ENCODE measurements at places on chromosomes 7 and 10. TPM values are rescaled to one million over a fixed set of nuclear protein-coding genes. Genes with fewer than 3 reads are reported as not detected.

DNA sequence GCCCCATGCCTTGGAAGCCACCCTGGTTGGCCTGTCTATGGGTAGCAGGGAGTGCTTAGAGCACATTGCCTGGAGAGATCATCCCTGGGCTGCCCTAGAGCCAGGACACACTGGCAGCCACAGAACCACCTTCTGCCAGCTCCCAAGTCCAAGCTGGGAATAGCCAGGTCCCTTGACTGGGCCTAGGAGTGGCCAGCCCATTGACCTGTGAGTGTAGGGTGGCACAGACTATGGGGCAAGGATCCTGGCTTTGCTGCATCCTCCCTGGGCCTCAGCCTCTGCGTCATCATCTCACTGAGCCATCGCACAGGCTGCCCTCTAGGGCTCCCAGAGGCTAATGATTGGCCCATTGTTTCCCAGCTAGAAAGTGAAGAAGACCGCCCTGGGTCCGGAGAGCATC is 7.0 kb downstream of the AQP1 start:
- H3K4me3 ChIP-seq: no peak overlapping the region
- H3K36me3 ChIP-seq: no peaks in the 10 kb centered on the region
- no peak for DNase-seq
- H3K4me1 ChIP-seq: no peaks in the 10 kb centered on the region

The OSBPL3 gene
- 133 TPM for total RNA-seq

DNA sequence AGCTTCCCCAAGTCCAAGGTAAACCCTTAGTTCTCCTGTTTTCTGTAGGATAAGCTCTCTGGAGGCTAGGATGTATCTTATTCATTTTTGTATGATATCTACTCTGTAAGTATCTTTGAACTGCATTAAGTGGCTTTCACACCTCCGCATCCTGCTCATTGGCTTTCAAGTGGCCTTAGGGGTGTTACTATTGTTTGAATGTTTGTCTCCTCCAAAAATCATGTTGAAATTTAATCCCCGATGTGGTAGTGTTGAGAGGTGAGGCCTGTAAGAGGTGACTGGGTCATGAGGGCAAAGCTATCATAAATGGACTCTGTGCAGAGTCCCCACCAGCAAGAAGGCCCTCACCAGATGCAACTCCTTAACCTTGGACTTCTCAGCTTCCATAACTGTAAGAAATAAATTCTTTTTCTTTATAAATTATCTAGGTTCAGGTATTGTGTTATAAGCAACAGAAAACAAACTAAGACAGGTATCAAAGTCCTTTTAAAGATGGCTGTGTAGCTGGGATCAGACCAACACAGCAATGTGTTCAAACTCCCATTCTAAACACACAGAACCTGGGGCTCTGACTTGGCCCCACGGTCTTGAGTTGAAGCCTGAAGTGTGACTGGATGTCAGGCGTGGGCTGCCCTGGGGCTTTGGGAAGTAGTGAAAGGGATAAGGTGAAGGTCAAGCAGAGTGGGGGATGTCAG is 25.9 kb downstream of the TBXAS1 start:
- DNase-seq: no peak
- H3K4me3 ChIP-seq: no peak overlapping the region
- H3K4me1 ChIP-seq: peaks cover 16% of the 10 kb centered on the region

DNA sequence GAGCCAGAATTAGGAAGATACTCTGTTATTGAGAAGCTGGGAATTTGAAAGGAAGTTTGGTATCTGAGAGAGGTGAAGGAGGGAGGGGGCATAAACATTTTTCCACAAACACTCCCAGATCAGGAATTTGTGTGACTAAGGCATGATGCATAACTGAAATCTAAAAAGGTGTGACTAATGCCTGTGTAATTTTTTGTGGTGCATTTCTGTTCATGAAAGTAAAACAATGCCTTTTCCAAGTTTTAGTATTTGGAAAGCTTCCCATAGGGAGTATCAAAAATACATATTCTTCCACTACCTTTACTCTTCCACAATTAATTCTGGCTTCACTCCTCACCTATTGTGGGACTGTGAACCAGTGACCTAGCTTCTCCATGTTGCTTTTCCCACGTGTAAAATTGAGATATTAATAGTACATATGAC is 56.4 kb upstream of the CAV2 start:
- H3K36me3 ChIP-seq: no peaks in the 10 kb centered on the region
- DNase-seq: no peak
- peaks cover 16% of the 10 kb centered on the region for H3K27me3 ChIP-seq
- no peaks in the 10 kb centered on the region for H3K4me1 ChIP-seq
- no peak overlapping the region for H3K27ac ChIP-seq

The GRID2IP gene
- 0.14 TPM for total RNA-seq
